ENCODE measurements at places on chromosomes 1 and 21. TPM values are rescaled to one million over a fixed set of nuclear protein-coding genes. Genes with fewer than 3 reads are reported as not detected.

Gene SPATA1
- total RNA-seq: 1.4 TPM

Gene OR2L5
- total RNA-seq: not detected

Gene LCE1B
- not detected for total RNA-seq

Gene DDAH1
- total RNA-seq: not detected

Gene VASH2
- 7.5 TPM for total RNA-seq

Gene TNFRSF18
- not detected for total RNA-seq

DNA sequence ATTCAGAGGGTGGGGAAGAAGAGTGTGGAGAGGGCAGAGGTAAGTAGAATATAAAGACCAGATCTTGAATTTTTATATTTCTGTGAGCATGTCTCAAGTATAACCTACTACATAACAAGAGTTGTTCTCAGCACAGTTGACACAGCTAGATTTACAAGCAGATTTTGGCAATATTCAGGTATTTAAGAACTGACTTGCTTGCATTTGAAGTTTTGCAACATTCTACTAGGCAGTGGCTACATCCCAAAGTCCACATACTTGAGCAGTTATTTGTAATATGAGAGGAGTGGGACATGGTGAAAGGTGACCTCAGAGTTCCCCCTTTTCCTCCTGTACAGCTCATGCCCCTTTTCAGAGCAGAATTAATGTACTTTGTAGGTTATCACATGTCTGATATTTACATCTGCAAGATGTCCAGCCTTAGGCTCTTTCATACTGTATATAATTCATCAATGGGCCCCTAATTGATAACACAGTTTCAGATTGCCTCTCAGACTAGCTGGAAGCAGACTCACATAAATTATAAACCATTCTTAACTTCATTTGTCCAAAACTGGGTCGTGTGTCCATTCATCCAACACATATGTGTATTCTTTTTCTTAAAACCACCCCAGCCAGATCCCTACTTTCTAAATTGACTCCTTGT, 136.7 kb upstream of the RAVER2 start:
- no peak for DNase-seq

- DNase-seq: peak; percentile 20
Measured at GRCh38 chr21:17554679-17555465, 42.0 kb downstream of the CXADR start.

- DNase-seq: peak; percentile 54
Measured at GRCh38 chr1:244971552-244972216, 107.3 kb upstream of the HNRNPU start.

- no peak for DNase-seq
Measured at GRCh38 chr1:168683871-168684270, 45.1 kb downstream of the DPT start.

DNA sequence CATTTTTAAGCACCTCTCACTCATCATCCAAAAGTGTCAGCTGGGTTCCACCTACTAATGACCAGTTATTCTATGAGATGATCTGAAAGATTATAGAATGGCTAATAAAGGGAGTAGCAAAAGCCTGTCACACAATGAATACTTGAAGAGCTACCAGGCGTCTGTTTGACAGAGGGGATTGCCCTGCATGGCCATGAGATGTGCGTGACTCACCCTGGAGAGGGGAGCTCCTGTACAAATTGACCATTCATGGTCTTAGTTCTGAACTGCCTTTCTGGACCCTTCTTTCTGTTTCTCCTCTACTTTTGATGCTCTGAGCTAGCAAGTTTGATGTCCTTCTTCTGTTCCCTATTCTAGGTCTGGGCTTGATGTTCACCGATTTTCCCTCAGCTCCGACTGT, 85.2 kb upstream of the ABCD3 start:
- no peak for DNase-seq

DNA sequence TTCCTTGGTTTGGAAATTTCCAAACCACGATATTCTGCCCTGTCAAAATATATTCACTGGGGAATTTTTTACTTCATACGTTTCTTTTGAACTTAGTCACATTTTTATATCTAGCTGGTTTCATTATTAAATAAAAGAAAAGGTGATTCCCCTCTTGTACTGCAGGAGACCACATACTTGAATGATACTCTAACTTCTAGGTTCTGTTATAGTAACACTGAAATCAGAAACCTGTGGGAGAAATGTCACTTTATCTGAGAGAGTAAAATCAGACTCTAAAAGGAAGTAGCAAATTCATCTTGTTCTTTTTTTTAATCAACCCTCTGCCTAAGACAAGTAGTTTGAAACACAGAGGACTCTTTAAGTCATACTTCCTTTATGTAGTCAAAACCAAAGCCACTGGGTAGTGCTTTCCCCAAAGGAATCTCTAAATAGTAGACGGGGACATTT, 34.4 kb downstream of the MRPL39 start:
- peak; percentile 56 for DNase-seq

GRCh38 chr1:202644219-202645096, 65.8 kb downstream of the SYT2 start:
- DNase-seq: no peak

DNA sequence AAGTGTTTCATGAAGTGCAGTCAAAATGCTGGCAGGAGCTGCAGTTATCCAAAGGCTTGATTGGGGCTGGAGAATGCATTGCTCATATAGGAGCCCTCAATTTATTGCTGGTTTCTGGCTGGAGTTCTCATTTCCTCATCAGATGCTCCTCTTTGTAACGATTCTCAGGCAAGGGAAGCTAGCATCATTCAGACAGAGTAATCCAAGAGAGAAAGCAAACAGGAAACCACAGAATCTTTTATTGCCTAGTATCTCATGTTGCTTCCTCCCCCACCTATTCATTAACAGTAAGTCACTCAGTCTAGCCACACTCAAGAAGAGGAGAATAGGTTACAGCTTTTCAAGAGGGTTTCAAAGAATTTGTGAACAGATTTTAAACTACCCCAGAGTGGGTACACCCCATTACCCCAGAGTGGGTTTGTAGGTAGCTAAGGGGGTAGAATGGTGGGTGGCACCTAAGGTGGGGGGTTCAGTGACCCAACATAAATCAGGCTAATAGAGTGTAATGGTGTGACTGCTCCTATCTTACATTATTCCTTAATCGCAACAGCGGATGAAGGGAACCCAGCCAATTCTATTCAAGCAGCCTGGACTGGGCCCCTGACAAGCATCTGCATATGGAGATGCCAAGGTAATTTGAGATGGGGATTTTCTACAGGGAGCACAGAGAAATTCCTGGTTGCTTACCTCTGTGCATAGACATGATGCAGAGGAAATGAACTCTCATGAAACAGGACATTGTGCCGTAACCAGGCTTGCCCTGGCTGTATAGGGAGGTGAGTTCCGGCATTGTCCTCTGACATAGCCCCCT, 67.1 kb downstream of the KCNJ15 start:
- DNase-seq: no peak

DNA sequence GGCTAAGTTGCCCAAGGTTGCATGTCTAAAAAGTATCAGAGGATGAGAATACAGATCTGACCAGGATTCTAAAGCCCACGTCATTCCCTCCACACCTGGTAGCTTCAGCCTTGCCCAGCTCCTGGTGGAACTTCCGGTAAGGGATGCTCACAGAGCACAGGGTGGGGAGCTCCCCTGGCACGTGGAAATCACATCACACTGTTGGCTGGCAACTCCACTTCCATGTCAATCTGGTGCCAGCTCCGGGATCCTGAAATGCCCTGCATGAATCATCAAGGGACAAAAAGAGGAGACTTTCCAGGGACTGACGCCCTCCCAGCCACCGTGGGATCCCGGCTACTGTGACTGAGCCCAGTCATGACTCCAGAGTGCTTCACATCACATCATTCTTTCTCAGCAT, 12.4 kb upstream of the BCAR3 start:
- no peak for DNase-seq

DNA sequence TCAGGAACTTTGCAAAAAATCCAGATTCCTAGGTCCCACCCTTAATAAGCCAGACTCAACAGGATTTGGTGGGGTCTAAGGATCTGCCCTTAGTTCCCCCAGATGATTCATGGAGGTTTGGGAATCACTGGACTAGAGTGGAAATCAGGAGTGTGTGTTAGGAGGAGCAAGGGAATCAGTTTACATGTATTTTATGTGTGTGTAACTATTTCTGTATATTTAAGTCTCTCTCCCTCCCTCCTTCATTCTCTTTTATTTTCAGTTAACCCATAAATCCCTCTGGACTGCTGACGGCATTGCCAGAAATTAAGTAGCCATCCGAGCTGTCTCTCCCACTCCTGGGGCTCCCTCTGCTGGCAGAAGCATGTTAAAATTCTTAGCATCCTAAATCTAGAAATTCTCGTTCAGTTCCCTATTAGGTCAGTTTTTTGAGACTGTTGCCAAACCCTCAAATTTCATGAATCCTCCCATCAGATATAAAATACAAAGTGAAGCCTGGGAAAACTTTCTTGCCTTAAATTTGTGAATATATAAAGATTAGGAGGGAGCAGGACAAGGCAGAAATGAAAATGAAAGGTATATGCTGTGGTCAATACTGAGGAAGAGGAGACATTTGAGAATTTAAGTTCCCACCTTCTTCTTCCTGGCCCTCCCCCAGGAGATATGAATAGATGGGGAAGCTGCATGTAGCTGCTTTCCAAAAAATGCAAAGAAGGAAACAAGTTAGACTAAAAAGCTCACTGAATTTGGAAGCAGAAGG, 11.7 kb upstream of the HSD11B1 start:
- peak; percentile 63 for DNase-seq

GRCh38 chr1:165452336-165453130, 7.6 kb upstream of the RXRG start:
- DNase-seq: no peak

- no peak for DNase-seq
Measured at GRCh38 chr21:42437786-42438185, 34.1 kb downstream of the UBASH3A start.

DNA sequence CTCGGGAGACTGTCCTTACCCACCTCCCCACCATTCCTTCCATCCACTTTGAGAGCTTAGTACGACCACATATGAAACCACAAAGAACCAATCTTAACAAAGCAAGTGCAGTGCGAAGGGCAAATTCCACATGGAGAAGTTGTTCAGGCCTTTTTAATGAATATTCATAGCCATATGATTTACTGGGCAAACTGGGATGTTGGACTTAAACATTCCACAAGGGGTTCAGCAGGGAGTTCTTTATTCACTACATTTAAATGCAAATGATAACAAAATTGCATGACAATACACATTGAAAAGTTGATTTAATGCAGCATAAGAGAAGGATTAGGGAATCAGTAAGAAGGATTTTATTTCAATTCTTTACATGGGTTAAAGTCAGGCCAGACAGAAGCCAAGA, 14.7 kb downstream of the NMNAT2 start:
- no peak for DNase-seq

DNA sequence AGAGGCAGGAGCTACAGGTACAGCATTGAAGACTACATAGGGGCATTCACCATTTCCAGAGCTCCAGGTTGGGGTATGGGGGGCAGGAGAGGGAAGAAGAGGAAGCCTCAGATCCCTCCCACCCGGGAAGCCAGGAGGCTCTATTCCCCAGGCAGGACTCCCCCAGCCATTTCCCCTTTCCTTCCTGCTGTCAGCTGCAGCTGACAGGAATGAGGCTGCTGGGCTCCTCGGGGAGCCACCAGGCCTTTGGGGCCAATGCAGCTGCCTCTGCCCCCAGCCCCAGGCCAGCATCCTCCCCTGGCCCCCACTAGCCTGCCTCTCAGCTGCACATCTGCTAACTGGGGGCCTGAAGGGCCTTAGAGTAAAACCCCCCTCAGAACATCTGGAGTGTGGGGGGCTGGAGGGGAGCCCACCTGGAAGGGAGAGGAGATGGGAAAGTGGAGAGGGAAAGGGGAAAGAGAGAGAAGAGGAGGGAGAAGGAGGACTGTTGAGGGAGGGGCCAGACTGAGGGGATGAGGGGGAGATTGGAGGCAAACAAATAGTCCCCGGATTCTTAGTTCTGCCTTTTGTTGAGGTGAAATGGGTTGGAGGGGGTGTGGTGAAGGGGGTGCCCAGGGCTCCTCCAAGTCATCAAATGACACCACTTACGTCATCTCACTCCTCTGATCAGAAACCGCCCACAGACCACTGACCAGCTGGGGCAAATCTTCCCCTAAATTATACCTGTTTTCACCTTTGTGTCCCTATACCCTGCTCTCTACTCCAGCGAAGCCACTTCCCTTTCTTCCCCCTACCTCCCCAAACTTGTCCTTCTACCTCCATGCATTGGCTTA, 58.0 kb downstream of the LGR6 start:
- no peak for DNase-seq

GRCh38 chr21:38938343-38938742, 132.6 kb downstream of the ETS2 start:
- peak; percentile 24 for DNase-seq

DNA sequence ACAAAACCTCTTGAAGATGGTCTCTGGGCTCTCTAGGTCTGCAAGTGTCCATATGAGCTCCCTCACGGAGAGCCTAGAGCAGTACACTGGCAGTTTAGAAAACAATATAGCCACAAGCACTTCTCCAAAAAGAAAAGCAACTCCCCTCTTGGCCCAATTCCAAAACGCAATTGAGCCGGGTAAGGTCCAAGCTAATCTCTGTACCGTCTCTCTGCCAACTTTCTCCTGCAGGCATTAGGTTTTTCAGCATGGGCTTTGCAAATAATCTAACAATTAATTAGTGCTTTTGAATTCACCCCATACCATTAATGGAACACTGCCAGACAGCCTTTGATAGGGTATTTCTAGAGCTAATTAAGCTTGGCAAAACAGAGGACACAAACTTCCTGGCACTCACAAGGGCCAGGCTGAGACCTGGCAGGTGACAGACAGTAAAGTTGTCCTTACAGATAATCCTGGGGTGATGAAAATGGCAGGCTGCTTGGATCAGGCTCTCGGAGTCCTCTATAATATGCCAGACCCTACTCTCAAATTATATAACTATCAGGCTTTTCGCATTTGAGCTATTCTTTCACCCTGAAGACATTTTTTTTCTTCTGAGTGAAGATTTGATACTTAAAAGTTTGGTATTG, 39.8 kb downstream of the TGFBR3 start:
- DNase-seq: no peak

GRCh38 chr1:22919341-22920025, 53.2 kb downstream of the LACTBL1 start:
- no peak for DNase-seq

- DNase-seq: peak; percentile 81
Measured at GRCh38 chr1:27416387-27417111, 24.1 kb downstream of the GPR3 start.

DNA sequence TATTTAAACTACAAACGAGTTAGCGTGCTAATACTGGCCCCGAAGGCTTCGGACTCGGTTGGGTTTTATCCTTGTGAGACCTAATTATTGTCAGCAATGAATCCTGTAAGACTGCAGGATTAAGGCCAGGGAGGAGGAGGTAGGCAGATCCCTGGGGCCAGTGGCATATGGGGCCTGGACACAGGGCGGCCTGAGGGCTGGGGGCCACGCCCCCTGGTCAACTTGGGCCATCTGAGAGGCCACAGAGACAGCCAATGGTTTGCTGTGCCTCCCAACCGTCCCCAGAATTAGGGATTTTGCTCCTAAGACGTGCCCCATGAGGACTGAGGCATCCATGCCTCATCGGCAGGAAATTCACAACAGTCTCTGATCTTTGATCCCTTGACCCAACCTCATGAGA, 31.1 kb upstream of the DISP3 start:
- DNase-seq: no peak

GRCh38 chr1:163240705-163241104, 38.0 kb upstream of the RGS5 start:
- no peak for DNase-seq

- DNase-seq: no peak
Measured at GRCh38 chr1:32125313-32125712, 17.5 kb downstream of the KPNA6 start.

Data from OCI-LY7 (cell line).